ENCODE measurements at places on chromosomes 12 and 14.
A peak's percentile ranks its signal among the peaks of the same experiment; 100 is the strongest.

DNA sequence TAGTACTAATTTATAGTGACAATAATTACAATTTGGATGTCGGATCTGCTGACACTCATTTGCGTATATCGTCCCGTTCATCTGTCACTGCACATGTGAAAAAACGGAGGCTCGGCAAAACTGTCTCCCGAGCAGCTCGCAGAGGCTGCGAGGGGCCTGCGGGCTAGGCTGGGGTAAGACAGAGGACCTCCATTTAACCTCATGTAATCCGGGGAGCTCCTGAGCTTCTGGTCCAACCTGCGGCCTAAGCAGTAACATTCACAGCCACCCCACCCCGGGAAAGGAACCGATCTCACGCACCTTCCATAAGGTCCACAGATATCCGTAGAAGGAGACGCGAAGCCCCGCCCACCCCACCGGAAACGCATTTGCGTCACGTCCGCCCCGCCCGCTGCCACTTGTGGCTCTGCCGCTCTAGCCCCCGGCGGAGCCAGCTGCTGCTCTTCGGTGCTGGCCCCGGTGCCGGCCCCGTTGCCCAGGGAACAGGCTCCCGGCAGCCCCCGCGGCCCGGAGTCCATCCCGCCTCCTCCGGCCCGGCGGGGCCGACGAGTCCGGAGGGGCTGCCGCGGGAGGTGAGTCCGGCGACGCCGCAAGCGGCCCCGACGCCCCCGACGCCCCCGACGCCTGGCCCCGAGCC, at the start of the genes CINP and TECPR2:
Gene CINP (minus strand): TSS at position 346 of the 637 bp plus-strand sequence. CDS start 39 bp downstream, at position 307.
Gene TECPR2 (plus strand): TSS at position 397 of the 637 bp plus-strand sequence. CDS start 13,781 bp downstream, outside the sequence.
- DNase-seq, result peak; percentile 96

DNA sequence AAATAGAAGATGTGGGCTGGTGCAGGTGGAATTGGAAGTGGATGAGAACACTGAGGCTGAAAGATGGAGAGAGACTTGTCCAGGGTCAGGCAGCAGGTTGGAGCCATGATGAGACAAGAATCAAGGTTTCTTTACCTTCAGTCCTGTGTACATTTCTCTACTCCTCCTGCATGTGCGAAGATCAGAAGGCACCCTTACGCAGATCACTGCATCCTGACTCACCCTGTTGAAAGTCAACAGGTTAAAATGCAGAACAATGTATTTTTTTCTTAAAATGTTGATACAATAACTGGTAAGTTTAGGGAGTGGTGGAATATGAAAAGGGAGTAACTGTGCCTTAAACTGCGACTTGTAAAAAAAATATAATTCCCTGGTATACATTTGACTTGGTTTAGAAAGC, 47.8 kb downstream of the TESPA1 start:
- no peak for DNase-seq

DNA sequence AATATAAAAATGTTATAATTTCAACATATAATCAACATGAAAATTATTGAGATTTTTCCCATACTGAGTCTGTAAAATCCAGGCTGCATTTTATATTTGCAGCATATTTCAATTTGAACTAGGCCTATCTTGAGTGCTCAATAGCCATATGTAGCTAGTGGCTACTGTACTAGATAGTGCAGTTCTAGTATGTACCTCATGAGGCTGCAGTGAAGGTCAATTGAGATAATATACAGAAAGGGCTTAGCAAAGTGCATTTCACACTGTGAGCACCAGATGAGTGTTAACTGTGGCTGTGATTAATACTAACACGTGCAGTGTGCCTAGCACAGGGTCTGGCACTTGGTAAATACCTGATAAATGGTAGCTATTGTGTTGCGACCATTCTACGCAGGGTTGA, 5.4 kb upstream of the SLC22A17 start:
- DNase-seq, result no peak

GRCh38 chr14:23382276-23382675, 5.4 kb downstream of the CMTM5 start:
- no peak for DNase-seq

- no peak for DNase-seq
Measured at GRCh38 chr12:89235189-89235993, 116.9 kb downstream of the DUSP6 start.

- no peak for DNase-seq
Measured at GRCh38 chr12:70213707-70214106, 29.5 kb upstream of the CNOT2 start.

- DNase-seq, result no peak
Measured at GRCh38 chr12:59425798-59426197, 170.0 kb upstream of the SLC16A7 start.

DNA sequence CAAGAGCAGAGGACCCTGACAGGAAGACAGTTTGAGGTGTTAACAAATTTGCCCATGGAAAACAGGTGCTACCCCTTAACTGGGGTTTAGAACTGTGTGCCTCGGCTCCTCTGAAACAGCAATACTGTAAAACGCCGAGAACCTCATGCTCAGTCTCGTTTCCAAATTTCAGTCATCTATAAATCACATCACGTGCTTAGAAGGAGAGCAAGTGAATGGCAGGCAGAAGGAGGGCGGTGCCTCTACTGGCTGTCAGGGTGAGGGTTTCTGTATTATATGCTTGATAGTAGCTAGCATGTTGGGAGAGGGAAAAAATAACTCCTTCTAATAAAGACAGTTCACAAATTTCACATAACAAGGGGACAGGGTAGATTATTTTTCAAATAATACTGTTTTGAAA, 4.8 kb downstream of the OR4K13 start:
- no peak for DNase-seq

- DNase-seq, result no peak
Measured at GRCh38 chr12:7150841-7151240, 20.7 kb downstream of the CLSTN3 start.

DNA sequence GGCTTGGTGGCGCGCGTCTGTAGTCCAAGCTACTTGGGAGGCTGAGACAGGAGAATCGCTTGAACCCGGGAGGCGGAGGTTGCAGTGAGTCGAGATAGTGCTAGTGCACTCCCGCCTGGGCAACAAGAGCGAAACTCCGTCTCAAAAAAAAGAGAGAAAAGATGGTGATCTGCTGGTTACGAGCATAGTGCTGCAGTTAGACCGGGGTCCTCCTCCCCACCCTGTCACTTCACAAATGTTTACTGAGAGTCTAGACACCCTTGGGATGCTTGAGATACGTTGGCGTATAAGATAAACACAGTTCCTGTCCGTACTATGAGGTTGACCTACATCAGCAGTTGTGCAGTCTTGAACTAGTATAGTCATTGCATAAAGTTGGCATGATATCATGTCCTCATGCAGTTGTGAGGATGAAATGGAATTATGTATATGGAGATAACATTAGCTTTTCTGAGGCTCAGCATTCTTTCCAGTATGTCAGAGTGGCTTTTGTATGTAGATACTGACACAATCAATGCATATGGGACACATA, 787 bp downstream of the ACAD10 start:
- DNase-seq, result no peak

DNA sequence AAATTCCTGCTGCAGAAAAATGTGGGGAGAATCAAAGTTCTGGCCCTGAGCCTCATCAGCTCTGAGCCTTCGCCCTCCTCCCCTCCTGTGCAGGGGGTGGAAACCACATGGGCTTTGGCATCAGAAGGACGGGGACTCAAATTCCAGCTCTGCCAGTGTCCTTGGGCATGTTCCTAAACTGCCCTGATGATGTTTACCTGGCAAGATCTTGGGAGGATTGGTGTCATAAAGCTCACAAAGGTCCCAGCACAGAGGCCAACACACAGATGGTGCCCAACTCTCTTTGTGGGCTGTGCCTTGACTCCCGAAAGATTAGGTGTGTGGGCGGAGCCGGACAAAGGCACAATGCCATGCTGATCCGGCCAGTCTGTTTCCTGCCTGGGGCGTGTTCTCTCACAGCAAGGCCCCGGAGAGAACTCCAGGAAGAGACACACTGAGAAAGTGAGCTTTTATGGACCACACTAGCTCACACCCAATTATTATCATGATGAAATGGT, 20.5 kb upstream of the CLMN start:
- DNase-seq, result no peak

DNA sequence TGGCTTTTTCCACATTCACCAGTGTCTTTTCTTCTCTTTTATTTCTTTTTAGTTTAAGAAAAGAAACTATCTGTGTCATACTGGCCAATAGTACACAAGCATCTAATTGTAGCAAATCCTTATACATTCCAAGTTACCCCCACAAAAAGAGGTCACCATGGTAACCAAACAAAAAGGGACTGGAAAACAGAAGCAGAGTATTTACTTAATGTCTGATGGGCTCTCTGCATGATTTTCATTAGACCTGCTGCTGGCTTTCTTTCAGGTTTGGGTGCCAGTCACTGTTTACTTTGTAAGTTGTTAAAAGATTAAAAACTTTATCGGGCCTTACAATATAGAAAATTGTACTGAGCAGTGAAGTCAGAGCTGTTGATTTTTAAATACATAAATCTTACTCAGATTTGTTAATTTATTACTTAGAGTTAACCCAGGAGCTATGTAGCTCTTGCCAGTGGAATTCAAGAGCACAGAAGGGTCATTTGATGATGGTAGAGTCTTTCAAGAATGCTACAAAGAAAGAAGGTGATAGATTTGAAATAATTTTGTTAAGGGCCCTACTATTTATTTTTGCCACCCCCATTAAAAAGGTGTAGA, 123.9 kb downstream of the BRMS1L start:
- peak; percentile 19 for DNase-seq

DNA sequence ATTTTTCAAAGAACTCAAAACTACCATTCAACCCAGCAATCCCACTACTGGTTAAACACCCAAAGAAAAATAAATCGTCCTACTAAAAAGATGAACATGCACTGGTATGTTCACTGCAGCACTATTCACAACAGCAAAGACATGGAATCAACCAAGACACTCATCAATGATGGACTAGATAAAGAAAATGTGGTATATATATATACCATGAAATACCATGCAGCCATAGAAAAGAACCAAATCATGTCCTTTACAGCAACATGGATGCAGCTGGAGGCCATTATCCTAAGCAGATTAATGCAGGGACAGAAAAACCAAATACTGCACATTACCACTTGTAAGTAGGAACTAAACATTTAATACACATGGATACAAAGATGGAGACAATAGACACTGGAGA, 3.8 kb upstream of the ANO6 start:
- DNase-seq, result no peak

- no peak for DNase-seq
Measured at GRCh38 chr14:74948228-74949175, 6.9 kb downstream of the PGF start.

- peak; percentile 9 for DNase-seq
Measured at GRCh38 chr14:102140027-102140749, 491 bp downstream of the WDR20 start.

DNA sequence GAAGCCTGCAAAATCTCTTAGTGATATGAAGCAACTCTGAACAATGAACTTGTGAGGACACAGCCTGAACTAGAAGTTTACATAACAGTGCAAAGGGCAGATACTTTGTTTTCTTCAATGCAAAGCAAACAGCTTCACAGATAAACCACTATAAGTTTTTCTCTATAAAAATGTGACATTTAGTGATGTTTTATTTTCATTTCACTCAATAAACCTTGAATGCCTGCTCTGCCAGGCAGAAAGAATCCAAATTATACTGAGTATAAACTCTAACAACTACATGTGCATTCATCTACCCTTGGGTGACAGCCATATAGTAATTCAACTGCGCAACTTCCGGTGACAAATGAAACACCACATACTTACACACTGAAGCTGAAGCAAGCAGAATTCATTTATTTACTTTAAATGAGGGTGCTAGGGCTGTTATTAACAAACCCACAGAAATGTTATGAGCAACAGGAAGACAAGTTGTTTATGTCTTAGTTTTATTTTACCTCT, 10.3 kb downstream of the DCP1B start:
- peak; percentile 50 for DNase-seq

- DNase-seq, result no peak
Measured at GRCh38 chr14:95444132-95445129, 72.0 kb downstream of the SYNE3 start.

- DNase-seq, result peak; percentile 90
Measured at GRCh38 chr12:88308825-88309224, 166.7 kb downstream of the TMTC3 start.

- no peak for DNase-seq
Measured at GRCh38 chr14:99730876-99731546, 46.9 kb downstream of the CYP46A1 start.

DNA sequence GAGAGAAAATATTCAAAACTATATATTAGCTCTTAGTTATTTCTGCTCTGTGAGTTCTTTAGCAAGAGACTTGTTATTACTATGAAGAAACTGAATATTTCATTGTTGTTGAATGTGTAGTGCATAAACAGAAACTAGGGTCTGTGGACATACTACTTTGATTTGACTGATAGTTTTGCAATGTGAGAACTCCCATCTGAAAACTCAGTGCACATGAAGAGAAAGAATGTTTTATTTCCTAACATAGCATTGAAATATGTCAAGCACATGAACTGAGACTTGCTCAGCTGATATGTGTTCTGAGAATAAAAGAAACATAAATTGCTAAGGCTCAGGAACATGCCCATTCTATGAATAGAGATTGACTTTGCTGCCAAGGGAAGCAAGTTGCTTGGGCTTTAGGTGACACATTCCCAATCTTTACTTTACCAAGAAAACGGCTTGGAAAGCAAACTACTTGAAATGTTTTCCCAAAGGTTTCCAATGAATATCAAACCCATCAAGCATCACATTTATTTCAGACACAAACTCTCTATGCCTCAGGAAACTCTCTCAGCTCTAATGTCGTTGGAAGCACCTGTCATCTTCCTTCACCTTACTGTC, 290.4 kb downstream of the SLC16A7 start:
- no peak for DNase-seq

GRCh38 chr14:79098324-79098723, 928.2 kb downstream of the NRXN3 start:
- DNase-seq, result no peak

DNA sequence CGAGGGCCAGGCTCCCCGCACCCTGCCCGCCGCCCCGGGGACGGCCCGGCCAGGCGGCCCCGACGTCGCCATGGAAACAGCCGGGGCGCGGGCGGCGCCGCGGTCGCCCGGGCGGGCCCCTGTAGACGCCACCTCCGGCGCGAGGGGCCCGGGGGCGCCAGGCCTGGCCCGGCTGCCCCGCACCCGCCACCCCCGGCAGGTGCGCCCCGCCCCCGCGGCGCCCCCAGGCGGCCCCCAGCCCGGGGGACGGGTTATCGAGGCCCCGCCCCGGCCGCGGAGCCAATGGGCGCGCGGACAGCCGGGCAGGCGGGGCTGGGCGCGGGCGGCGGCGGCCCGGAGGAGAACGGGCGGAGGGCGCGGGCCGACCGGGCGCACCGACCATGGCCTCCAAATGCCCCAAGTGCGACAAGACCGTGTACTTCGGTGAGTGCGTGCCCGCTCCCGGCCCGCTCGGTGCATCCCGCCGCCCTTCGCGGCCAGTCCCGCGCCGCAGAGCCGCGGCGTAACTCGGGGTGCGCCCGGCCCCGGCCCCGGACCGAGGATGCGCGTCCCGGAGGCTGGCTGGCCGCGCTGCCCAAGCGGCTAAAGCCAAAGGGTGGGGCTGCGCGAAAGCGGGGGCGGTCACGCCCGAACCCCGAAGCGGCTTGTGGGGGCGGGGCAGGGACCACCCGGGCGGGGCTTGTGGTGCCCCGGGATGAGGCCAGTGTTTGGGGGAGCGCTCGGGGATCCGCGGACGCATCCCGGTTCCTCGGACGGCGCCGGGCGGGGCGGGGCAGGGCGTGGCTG, at the start of gene CRIP2:
Gene CRIP2 (plus strand): TSS at position 339 of the 786 bp plus-strand sequence. CDS start 42 bp downstream, at position 381.
- DNase-seq, result peak; percentile 26
